ENCODE measurements at places on chromosomes 4 and X.

- DNase-seq, result no peak
These were observed 17.6 kb downstream of the GRPR start for GRCh38 chrX:16140983-16141382.

GRCh38 chr4:129145222-129145730, 49.3 kb downstream of the C4orf33 start:
- no peak for DNase-seq

DNA sequence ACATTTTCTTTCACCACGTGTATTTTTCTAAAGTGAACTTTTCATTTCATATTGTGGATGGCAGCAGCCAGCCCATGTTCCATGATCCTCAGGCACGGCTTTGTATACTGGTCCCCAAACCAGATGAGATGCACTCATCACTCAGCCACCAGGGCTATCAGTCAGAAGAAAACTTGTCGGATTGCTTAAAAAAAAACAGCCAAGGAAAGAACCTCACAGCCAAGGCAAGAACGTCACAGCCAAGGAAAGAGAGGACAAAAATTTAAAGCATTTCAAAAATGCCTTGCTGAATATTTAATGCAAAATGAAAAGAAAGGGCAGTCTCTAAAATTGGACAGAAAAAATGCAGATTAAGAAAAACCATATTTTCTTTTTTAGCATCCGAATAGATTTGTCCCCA, 333.3 kb downstream of the PDGFC start:
- DNase-seq, result no peak

DNA sequence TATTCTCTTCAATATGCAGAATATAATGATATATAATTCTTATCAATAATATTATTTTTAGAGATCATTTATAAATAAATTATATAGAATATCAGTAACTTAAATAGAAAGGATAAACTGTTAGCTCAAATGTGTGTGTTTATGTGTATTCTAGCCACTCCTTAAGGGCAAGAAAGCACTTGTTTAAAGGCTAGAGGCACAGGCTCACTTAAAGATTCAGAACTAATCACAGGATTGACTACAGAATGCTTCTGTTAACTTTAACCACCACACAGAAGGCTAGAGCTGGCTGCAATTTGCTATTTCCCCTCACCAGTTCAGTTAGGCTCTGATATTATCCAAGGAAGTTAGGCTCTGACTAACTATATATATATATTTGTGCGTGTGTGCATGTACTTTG, 69.6 kb downstream of the TBCK start:
- no peak for DNase-seq

- DNase-seq, result no peak
These were observed 277.9 kb upstream of the KLF3 start for GRCh38 chr4:38386005-38386551.
